ENCODE measurements at places on chromosomes 2 and 18.

DNA sequence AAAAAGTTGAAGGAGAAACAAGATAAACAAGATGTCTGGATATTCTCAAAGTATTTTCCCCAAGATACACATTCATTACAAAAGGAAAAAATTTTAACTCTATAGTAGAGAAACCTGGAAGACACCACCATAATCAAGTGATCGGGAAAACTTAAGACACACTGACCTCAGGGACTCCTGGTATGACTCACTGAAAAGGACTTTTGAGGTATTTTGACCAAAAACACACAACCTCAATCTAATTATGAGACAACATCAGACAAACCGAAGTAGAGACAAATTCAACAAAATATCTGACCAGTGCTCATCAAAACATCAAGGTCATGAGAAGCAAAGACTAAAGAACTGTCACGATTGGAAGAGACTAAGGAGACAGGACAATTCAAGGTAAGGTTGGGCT, 34.7 kb downstream of the LPIN2 start:
- no peak for DNase-seq

GRCh38 chr2:1915196-1915595, 170.9 kb upstream of the PXDN start:
- no peak for DNase-seq

DNA sequence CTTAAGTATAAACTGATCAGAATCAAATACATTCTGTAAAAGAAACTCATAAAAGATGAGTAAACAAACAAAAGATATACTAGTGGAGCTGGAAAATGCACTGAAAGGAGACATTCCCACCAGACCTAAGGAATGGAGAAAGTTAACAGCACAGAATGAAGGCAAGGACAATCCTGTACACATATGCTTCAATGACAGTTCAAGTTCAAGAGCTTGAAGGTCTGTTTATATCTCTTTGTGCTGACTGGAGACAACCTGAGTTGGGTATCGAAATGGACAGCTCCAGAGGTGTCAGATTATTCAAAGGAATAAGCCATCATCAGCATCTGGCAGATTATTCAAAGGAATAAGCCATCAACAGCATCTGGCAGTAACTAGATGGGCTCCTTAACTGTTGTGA, 73.8 kb upstream of the CD226 start:
- DNase-seq = no peak

DNA sequence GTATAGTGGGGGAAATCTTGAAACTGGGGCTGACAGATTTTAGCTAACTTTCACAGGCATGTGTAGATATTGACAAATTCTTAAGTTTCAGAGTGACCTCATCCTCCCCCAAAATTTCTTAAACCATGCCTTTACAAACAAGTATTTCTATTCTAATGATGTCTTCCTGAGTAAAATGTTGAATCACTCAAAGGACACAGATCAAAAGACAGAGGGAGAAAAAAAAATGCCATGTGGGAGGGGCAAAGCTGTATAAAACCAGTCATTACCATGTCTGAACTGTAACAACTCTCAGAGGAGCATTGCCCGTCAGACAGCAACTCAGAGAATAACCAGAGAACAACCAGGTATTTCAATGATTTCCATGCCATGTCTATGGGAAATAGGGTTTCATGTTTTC, at the start of gene SERPINB2:
Gene SERPINB2, plus strand, starts transcription at position 282 of the 400 bp plus-strand sequence. CDS start 3,740 bp downstream, outside the sequence.
- no peak for DNase-seq

GRCh38 chr2:17518212-17519154, at the start of gene RAD51AP2:
TSS of gene RAD51AP2 (minus strand) at chr2:17518440. CDS start at chr2:17518415, 25 bp downstream.
- DNase-seq = peak; percentile 88

DNA sequence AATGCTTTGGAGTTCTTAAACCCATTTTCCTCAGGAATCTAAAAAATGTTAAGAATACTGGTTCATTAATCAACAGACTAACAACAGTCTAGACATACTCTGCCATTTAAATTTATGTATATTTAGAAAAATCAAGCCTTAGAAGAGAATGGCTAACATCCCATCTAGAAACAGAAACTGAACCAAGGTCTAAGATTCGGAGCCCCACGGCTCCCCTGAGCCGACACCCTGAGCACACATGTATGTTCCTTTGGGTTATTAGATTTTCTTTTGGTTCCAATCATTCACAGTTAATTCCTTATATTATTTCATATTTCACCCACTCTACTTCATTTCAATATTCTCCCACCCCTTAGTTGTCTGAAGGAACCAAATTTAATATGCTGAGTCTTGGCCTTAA, 94.8 kb upstream of the HNRNPA3 start:
- DNase-seq = no peak

GRCh38 chr2:10079870-10080535, at the start of gene CYS1:
TSS of gene CYS1 (minus strand) at chr2:10080411. CDS start at chr2:10080223, 188 bp downstream.
- no peak for DNase-seq

DNA sequence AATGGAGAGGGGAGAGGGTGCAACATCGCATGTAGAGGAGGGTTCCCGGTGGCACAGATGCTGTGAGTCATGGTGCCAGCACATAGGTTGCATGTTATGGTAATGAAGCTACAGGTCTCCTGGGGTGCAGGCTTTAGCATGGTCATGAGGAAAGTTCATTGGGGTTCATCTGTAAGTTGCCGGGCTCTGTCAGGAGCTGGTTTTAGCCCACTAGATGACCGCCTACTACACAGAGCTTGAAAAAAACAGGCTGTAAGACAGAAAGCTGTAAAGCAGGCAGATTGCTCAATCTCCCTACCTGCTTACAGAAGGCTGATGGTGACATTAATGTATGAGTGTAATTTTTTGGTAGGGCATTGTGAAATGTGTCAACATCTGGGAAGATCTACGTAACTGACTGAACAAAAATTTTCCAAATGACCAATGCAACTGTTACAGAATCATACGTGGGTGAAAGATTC, 23.9 kb downstream of the DYSF start:
- DNase-seq = no peak

GRCh38 chr2:142892715-142893114, 15.3 kb downstream of the KYNU start:
- no peak for DNase-seq

DNA sequence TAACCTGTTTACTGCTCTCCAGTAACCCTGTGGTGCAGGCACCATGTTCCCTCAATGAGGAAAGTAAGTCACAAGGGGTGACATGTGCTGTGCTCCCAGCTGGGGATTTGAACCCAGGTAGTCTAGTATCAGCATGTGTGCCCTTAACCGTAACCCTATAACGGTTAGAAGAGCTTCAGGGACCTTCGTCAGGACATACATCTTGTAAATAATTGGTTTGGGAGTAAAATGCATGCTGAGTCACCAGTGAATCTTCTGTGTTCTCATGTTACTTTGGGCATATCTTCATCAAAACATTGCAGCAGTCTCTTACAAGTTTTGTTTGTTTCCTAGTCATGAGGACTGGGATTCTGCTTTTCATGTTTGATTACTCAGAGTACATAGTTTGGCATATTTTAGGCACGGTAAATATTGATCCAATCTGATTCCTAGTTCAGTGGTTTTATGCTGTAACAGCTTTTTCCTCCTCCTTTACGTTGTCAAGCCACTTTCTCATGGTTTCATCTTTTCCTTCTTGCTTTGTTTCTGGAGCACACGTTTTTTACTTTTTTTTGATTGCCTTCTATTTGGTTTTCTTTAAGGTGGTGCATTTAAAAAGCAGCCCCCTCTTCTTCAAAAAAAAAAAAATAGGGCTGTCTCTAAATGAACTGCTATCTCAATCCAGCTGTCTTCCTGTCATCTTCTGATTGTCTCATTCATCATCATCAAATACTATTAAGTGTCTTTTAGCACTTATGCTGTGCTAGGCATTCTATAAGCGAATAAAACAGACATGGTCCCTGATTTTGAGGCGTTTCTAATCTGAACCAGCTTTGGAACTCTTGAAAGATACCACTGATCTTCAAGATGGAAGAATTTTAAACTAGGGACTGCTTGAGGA, 50.4 kb downstream of the CLIP4 start:
- no peak for DNase-seq

- DNase-seq = no peak
These were observed 83.0 kb upstream of the RAB6C start for GRCh38 chr2:129896226-129897100.

DNA sequence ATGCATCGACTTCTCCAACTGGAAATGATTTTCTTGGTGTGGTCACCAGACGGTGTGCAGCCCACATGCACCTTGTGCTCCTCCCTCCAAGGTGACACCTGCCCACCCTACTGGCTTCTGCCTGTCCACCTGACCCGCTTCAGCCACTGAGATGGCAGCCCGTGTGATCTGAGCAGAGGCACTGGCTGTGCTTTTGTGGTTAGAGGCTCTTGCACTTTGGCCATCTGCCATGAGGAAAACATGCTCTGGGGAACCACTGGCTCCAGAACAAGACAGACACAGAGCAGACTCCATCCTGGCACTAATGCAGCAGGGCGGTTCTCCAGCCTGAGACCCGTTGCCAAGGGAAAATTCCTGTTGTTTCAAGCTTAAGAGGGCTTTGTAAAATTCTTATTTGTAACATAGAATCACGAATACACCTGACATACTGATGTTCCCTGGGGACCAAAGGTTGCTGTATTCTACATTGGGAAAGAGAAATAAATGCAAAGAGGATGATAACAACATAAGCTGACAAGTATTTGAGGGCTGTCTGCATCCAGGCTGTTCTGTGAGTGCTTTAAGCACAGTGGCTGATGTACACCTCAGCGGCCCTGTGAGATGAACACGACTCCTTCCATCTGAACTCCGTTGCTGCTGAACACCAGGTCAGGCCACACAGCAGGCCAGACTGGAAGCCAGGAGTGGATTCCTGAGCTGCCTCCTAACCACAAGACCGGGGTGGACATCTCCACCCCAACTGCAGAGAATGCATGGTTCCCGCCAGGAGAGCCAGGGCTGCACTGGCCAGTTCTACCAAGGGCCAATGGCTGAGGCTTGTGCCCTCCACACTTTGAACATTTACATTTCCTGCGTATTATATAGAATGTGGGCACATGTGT, 820.4 kb downstream of the GALR1 start:
- peak; percentile 19 for DNase-seq

DNA sequence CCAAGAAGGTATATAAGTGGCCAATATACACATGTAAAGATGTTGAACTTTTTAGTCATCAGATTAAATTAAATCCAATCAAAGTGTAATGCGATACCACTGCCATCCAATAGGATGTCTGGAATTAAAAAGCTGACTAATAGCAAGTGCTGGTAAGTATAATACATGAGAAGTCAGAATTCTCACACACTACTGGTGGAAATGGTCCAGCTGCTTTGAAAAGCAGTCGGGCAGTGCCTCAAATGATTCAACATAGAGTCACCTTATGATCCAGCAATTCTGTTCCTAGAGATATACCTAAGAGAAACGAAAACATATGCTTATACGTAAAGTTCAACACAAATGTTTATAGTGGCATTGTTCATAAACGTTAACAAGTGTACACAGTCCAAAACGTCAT, 124.1 kb upstream of the MYT1L start:
- no peak for DNase-seq

DNA sequence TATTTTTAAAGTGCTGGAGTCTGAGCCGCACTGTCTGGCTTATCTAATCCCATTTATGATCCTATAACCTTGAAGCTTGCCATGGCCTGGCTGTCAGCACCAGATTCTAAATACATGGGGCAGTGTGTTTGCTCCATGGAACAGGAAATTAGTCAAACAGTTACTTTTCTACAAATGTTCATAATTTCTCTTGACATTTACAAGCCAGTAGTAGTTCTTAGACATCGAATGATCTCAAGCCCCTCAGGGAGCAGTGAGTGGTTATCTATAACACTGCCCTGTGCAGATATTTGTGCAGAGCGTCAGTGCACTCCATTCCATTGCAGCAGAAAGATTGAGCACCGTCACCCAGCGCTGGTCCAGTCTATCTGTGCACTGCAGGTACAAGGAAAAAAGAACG, 205.2 kb downstream of the AGPS start:
- no peak for DNase-seq

- no peak for DNase-seq
These were observed 33.6 kb upstream of the SMAD2 start for GRCh38 chr18:47964053-47964452.

DNA sequence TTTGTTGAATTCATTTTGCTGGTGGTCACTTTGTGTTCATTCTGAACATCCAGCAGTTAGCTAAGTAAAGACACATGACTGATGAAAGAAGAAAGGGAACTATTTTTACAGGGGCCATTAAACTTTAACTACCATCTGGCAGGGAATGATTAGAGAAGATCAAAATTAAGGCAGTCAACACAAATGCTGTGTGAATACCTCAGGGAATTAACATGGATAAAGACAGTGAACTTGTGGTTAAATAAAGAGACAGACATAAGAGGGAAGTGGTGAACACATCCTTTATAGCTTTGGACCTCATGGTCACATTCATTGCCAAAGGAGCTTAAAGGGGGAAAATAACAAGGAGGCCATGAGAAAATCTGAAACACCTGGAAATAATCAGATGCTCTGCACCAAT, 52.6 kb upstream of the ATP5MC3 start:
- DNase-seq = no peak

DNA sequence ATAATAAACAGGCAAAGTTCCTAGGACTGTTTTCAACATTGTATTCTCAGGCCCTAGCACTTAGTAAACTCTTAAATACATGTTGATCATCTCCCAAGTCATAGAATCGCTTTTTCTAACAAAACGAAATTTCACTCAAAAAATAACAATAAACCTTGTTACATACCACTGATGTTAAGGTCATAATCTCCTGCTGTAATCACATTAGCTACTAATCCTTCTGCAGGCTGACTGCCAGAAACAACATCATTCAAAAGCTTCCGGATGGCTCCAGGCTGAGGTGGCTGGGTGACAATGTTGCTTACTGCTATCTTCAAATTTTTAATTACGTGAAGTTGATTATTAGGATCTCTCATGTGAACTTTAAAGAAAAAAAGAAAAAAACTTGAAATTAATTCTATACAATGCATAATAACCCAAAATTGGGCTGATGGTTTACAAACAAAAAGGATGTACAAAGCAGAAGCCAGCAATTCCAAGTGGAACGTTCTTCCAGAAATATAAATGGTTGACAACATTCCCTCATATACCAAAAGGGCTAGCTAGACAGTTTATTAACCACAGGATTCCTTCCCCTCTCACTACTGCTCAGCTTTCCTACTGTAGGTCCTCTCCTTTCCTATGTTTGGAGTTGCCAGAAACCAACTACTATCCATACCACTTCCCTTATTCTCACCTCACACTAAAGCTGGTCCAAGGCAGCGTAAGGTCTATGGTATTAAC, 11.6 kb downstream of the TRAPPC8 start:
- DNase-seq = no peak

DNA sequence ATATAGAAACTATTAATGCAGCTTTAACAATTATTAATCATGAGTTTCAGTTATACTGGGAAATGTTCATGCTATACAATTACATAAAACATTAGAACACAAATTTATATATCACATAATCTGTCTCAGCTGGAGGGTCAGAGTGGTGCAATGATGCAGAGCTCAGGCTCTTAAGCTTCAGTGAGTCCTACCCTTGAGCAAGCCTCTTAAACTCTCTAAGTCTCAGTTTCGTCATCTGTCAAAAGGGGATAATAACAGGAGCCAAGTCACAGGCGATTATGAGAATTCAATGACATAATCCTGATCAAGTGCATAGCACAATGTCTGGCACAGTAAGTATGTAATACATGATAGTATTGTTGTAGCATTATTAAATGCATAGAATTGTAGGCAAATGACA, 46.0 kb downstream of the LAMA1 start:
- DNase-seq = no peak

Measured in retina (tissue), 1 donor.